ENCODE measurements at places on chromosomes 13 and 19. TPM values are rescaled to one million over a fixed set of nuclear protein-coding genes. Genes with fewer than 3 reads are reported as not detected.

GRCh38 chr19:19054939-19055440 is 8.8 kb upstream of the SLC25A42 start:
- no peak for DNase-seq

ZSCAN5A gene
- total RNA-seq, result 1.9 TPM

- no peak for DNase-seq
Measured at GRCh38 chr13:85638265-85638664, 161.0 kb downstream of the SLITRK6 start.

ZNF100 gene
- 20.0 TPM for total RNA-seq

OLFM4 gene
- 4.3 TPM for total RNA-seq

- no peak for DNase-seq
Measured at GRCh38 chr13:29737061-29737460, 113.4 kb downstream of the UBL3 start.

DNA sequence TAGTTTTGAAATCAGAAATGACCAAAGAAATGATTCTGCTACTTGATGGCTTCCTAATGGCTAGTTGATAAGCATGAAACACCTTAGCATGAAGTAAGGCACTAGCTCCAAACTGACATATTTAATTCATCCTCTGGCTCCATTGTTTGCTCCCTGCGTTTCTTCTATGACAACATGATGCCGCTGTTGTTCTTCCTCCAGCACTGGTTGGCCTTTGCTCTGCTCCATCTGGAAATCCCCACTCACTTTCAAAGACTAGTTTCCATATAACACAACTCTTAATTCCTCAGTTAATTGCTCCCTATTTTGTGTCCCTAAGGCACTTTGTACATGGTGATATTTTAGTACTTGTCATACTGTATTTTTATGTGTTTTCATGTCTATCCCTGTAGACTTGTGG is 151.6 kb downstream of the GPC6 start:
- DNase-seq, result no peak

DNA sequence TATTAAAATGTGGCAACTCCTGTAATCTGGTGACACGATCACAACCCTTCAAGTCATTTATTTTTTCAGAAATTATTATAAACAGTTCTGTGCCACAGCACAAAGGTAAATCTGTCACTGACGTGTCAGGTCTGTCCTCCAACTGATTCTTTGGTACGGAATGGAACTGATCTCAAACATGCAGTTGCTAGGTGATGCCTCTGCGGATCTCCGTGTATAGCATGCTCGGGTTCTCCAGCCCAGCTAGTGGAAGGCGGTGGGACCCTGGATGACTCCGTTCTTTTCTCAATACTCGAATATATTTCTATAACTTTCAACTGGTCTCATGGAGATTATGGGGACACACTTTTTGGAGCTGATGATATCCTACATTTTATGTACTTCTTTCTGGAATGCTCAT is 11.0 kb downstream of the RANBP3 start:
- DNase-seq, result no peak

DNA sequence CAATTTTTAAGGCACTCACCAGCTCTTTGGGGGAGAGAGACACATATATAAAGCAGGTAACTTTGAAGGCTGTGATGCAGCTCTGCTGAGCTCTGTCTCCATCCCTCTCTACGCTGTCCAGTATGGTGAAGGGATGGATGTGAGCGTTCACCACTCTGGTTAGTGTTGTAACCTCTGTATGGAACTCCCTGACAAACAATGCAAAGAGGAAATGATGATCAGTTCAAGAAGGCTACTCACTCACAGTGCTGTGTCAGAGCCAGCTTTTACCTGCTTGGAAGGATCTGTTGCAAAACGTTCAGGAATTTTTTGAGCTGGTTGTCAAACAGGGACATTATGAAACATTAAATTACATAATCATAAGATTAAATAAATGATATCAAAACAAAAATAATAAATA is 90.8 kb upstream of the SLC10A2 start:
- DNase-seq, result no peak

TMPRSS9 gene
- total RNA-seq, result not detected

All from umbilical cord (tissue), 2 donors.